Activated naive CD4-positive, alpha-beta T cell (primary cell): ENCODE measurements at places on chromosomes 1 and 21.

GRCh38 chr1:197773856-197774255 is 1.4 kb downstream of the DENND1B start:
- no peak for DNase-seq

GRCh38 chr1:226954337-226954736 is 14.2 kb downstream of the COQ8A start:
- DNase-seq = no peak

GRCh38 chr1:114278430-114278829 is 124.8 kb upstream of the SYT6 start:
- DNase-seq = no peak

- DNase-seq = no peak
Measured at GRCh38 chr1:72439036-72439435, 156.7 kb upstream of the NEGR1 start.

GRCh38 chr1:199590708-199591107 is 436.8 kb upstream of the NR5A2 start:
- DNase-seq = no peak

- no peak for DNase-seq
Measured at GRCh38 chr1:143691400-143691891, 280.3 kb downstream of the FAM72C start.
